ENCODE measurements at places on chromosomes 1 and 21.

- DNase-seq, result no peak
Measured at GRCh38 chr1:71324671-71325267, 243.9 kb upstream of the ZRANB2 start.

DNA sequence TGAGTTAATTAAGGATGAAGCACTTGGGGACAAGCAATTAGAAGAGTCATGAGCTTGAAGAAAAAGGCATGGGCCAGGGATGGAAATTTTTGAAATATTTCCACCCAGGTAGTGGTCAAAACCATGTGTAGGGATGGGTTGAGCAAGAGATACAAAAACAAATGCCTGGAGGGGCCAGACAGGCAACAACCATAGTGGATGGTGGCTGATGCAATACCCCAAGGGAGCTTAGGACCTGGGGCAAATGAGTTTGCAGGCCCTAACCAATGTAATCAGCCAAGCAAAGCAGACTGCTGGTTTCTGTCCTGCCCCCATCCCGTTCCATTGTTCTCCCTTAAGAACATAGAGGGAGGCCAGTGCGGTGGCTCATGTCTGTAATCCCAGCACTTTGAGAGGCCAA lies 119.1 kb upstream of the FGGY start:
- no peak for DNase-seq

DNA sequence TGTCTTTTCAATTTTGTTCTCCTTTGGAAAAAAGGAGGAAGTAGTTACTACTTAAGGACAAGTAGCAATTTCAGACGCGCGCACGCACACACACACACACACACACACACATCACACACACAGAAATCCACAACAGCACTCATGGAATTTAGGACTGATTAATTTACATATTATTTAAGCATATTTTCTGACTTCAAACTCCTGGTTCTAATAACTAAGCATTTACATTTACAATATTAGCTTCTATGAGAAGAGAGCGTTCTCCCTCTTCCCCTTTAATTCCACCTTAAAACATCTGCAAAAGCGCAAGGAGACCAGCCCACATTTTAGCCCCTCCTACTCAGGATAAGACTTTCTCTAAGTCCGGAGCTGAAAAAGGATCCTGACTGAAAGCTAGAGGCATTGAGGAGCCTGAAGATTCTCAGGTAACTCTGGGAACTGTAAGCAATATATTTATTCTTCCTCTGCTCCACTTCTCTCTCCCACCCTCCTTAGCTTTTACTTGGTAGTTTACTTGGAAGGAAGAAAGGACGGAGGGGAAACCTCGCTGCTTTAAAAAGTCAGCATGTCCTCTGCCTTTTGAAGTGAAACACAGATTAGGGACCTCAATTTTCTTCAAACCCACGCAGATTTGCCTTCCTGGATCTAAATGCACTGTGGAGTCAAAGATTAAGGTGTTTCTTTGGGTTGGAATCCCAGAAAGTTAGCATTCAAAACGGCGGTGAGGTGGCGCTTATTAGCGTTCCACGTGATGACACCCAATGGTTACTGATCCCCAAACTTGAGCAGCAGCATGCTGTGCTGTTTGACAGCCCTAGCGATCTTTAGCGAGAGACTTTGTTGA lies at the start of gene PLA2G4A:
TSS of gene PLA2G4A (plus strand) at position 339 of the 844 bp plus-strand sequence. CDS start 25,406 bp downstream, outside the sequence.
- DNase-seq, result no peak

- no peak for DNase-seq
Measured at GRCh38 chr1:231807541-231807940, 181.0 kb downstream of the DISC1 start.

- DNase-seq, result no peak
Measured at GRCh38 chr1:9079988-9080704, 10.7 kb upstream of the SLC2A5 start.

- no peak for DNase-seq
Measured at GRCh38 chr21:34850166-34850690, 181.4 kb downstream of the CLIC6 start.

DNA sequence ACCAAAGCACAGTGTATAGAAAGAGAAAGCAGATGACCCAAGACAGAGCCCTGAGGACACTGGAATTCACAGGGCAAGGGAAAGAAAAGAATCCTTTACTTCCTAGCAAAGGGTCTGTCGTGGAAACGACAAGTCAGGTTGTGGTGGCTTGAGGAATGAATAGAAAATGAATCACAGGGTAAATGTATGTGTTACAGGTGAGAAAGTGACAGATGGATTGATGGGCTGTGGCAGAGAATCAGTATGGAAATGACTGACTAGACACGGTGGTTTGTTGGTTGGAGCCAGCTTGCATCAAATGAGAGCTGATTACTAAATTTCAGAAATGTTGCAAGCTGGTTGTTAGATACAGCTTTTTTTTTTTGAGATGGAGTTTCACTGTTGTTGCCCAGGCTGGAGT lies 46.9 kb downstream of the PTP4A2 start:
- no peak for DNase-seq

GRCh38 chr1:70947835-70948234 lies 99.8 kb downstream of the PTGER3 start:
- DNase-seq, result no peak

DNA sequence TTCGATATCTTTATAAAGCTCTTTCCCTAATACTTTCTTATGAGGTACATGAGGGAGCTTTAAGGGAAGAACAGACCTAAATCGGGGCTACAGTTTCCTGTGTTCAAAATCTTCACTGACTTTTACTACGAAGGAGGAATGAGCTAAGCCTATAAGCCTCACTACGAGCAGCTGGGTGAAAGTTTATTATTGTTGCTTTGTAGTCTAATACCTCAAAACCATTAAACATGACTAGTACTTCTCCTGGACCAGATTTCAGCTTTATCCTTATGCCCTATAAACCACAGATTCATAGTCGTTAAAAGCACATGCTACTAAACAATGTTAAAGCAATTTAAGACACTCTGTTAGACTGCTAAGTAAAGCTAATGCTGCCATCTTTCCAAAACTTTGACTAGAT lies 30.2 kb downstream of the NDC1 start:
- DNase-seq, result no peak

- peak; percentile 66 for DNase-seq
Measured at GRCh38 chr1:94801919-94802546, 18.1 kb upstream of the SLC44A3 start.

- DNase-seq, result no peak
Measured at GRCh38 chr1:228079013-228079412, 3.5 kb upstream of the ARF1 start.

- DNase-seq, result no peak
Measured at GRCh38 chr1:222790520-222790919, 24.3 kb upstream of the DISP1 start.

GRCh38 chr1:63359561-63359960 lies 7.9 kb upstream of the ALG6 start:
- DNase-seq, result no peak

DNA sequence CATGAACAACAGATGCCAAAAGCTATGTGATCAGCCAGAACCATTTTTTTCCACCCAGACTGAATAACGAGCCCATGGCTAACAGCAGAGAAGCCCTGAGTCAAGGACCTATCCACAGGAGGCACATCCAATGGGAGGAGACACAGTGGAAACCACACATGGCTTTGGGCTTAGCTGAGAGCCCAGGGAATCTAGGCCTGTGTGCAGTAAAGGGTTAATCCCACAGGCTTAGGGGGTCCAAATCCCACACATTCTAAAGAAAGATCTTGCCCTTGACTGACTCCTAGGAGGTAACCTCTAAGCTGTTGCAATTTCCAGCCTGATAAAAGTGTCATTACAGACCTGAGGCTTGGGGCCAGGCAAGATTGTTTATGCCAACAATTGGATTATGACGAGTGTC lies 194.5 kb downstream of the DSCAM start:
- no peak for DNase-seq

DNA sequence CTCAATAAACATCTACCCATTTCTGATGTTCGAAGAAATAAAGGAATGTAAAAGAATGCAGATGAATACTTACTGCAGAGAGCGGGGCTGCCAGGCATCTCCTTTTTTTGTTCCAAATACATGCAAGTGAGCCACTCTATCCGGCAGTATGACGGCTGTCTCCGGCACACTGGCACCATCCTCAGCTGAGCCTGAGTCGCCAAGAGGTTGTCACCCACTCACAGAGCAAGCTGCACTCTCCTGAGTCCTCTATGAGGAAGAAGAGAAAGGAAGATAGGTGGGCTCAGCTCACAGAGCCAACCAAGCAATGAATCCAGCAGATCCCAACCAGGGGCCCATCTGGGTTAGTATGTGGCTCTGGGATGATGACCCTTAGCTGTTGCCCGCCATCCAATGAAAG lies 65.3 kb downstream of the CD46 start:
- DNase-seq, result no peak

- no peak for DNase-seq
Measured at GRCh38 chr1:229717786-229718576, 91.9 kb downstream of the URB2 start.

DNA sequence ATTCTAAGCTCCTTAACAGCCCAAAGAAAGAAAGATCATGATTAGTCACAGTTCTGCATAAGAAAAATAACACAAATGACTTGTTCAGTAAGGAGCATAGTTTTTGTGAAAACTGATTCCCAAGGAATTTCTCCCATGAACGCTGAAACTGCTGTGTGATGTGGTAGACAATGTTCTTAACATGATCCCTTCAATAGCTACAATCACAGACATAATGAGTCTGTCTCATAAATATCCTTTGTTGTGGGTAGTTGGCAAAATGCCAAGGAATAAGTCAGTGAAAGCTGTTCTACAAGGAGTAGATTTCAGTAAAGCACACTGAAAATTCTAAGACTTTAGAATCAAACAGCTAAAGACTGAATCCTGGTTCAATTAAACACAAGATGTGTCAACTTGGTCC lies 404.8 kb downstream of the HLX start:
- peak; percentile 5 for DNase-seq

GRCh38 chr1:163163163-163163562 lies 39.6 kb downstream of the RGS5 start:
- DNase-seq, result no peak

- DNase-seq, result no peak
Measured at GRCh38 chr1:177849130-177849529, 120.7 kb downstream of the SEC16B start.

DNA sequence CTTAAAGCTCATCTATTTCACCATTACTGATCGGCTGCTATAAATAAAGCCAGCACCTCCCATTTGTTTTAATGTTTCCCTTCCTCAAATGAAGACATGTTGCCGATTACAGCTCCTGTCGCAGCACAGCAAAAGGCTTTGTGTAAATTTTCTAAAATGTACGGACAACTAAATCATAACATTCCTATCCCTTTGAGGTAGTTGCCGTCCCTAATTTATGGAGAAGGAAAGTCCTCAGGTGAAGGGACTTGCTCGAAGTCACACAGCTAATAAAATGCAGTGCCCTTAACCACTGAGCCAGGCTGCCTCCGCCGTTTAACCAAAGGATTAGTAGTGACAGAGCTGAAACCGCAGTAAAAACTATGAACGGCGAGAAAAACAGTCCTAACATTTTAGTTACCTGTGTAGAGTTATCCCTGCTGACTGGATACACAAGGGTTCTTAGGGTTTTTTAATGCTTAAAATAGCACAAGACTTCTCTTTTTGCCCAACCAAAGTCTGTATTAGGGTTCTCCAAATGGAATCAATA lies 871 bp downstream of the PINK1 start:
- DNase-seq, result no peak

- no peak for DNase-seq
Measured at GRCh38 chr1:119662034-119662437, 14.0 kb upstream of the ZNF697 start.

DNA sequence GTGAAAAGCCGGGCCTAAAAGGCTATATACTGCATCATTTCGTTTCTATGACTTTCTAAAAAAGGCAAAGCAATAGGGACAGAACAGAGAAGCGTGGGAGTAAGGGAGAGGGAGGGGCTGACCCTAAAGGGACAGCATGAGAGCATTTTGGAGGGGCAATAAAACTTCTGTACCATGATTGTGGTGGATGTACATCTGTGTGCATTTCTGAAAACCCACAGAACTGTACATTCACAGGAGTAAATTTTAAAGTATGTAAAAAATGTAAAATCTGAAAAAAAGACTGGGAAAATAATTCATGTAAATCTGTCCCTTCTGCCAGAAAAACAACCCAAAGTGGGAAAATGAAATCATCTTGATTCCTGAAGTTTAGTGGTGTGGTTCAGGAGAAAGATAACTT lies 235.4 kb downstream of the CENPF start:
- peak; percentile 85 for DNase-seq

DNA sequence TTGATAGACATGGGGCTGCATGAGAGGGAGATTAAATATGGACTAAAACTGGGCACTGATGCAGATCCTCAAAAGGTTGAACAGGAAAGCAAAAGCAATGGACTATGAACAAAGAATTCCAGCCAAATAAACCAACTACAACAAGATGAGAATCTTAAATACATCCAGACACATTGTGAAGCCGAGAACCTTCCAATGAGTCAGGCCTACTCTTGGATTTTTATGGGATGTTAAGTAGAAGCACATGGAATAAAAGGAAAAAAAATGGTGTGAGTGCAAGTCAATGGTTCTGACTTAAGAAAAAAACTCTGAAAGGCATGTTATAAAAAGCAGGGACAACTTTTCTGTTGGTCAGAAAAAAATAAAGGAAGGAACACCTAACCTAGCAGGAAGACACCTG lies 227.2 kb downstream of the DPYD start:
- no peak for DNase-seq

- no peak for DNase-seq
Measured at GRCh38 chr21:36934864-36935420, 31.5 kb downstream of the HLCS start.

- DNase-seq, result peak; percentile 71
Measured at GRCh38 chr1:244835276-244836134, at the start of gene COX20. Gene COX20, plus strand, starts transcription at chr1:244835658. Its CDS starts 57 bp downstream, at chr1:244835715.

GRCh38 chr1:169670836-169671235 lies 40.6 kb downstream of the SELL start:
- DNase-seq, result no peak

GRCh38 chr1:193456811-193457280 lies 270.4 kb upstream of the B3GALT2 start:
- no peak for DNase-seq

DNA sequence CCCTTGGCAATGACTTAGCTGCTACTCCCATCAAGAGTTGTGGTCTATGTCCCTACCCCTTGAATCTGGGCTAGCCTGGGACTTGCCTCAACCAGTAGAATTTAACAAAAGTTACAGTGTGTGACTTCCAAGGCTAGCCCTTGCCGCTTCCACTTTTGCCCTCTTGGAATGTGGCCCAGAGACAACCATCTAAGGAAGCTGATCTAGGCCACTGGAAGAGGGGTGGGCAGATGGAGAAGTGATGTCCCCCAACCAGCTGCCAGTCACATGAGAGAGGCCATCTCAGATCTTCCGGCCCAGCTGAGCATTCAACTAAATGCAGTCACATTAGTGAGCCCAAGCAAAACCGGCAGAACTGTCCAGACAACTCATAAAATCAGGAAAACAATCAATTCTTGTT lies 115.1 kb downstream of the TOMM20 start:
- DNase-seq, result no peak

- peak; percentile 4 for DNase-seq
Measured at GRCh38 chr1:75632350-75632949, 21.5 kb upstream of the SLC44A5 start.
